ENCODE measurements at places on chromosomes 6 and 20.

GRCh38 chr6:84026721-84027164 lies 6.8 kb upstream of the MRAP2 start:
- DNase-seq: no peak

GRCh38 chr20:62472138-62472940 lies 3.5 kb downstream of the GATA5 start:
- no peak for DNase-seq

DNA sequence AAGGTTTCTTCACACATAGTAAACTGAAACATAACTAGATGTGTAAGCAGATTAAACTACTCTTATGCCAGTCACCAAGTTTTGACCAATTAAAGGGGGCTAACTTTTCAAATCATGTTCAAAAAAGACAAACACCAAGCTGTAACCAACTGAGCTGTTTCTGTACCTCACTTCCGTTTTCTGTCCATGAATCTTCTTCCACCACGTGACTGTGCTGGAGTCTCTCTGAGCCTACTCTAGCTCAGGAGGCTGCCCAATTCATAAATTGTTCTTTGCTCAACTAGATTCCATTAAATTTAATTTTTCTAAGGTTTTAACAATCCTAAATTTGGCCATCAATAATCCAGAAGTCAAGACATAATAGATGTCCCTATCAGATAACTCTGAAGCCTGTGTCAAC lies 229.4 kb downstream of the FNDC1 start:
- DNase-seq: no peak

- DNase-seq: no peak
These were observed 128.2 kb downstream of the JARID2 start for GRCh38 chr6:15374119-15374518.

DNA sequence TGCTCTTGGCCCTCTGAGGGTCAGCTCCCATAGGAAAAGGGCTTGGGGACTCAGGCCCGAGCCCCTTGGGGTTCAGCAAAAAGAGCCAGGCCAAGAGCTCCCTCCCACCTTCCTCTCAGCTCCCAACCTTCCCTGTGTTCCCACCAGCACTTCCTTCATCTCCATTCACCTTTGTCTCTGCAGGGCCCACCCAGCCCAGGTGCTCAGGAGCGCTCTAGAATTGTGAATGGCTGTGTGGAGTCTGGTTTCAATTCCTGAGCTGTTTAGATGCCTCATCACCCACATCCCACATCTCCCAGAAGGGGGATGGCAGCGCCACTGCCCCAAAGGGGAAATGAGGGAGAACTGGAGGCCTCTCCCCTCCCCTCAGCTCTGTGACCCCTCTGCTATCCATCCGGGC lies 7.7 kb downstream of the GRM4 start:
- no peak for DNase-seq

- no peak for DNase-seq
These were observed 1296.6 kb downstream of the EPHA7 start for GRCh38 chr6:92122746-92123145.

GRCh38 chr6:9594746-9595145 lies 820.1 kb downstream of the TFAP2A start:
- no peak for DNase-seq

DNA sequence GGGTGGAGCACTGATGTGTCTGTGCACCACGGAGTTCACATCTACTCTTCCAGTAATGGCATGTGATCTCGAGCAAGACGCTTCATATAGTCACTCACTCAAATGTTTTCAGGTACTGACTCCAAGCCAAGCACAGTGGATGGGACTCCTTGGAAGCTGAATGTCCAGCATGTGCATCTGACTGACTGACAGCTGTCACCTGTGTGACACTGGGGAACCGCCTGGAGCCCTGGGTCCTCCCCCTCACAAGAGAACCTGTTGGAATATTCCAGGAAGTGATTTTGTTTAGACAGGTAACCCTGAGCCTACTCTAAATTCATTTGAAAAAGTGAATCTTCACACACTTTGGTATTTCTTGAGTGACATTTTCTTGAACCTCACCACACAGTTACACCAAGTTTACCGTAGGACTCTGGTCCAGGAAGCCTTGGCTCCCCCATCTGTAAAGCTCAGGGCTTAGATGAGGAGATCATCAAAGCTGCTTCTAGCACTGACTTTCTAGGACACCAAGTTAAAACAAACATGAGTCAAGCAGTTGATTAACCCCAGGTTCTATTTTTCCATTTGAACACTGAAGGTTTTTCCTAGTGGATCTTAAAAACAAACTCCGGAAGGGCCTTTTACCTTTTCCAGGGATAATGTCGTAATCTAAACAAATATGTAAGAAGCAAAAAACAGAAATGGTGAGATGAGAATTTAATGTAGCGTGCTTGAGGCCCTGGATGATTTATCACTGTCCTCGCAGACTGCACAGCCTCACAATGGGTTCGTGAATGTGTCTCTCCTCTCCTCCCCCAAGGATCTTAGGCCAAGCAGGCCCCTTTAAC lies 50.1 kb downstream of the EDN3 start:
- no peak for DNase-seq

- DNase-seq: no peak
These were observed 97.2 kb downstream of the SSR1 start for GRCh38 chr6:7215798-7216231.

GRCh38 chr6:39958947-39959346 lies 24.7 kb upstream of the MOCS1 start:
- no peak for DNase-seq

GRCh38 chr6:1562171-1562955 lies 47.4 kb upstream of the FOXC1 start:
- DNase-seq: no peak

DNA sequence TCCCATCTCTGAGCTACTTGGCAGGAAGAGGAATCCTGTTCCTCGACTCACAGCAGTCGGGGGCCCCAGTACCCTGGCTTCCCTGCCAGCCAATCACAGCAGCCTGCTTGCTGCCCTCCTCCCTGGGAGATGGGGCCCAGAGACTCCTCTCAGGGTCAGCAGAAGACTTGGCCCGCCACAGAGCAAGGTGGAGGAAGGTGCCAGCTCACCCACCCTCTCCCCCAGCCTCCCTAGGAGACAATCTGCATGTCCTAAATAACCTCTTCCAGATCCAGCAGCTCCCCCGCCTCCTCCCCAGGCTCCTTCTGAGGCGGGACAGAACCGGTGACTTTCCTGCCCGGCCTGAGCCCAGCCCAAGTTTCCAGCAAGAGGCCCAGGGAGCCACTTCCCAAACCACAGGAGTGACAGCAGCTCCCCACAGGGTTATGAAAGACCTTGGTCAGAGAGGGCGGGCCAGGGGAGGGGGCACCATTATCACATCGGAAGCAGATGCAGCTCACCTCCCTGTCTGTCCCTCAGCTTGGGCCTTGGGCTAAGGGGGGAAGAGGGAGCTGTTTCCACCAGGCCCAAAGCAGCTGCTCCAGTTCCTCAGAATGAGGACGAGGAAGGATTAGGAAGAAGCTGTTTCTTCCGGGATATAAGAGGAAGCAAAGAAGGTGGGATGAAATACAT lies 2.3 kb downstream of the CCND3 start:
- peak; percentile 11 for DNase-seq

DNA sequence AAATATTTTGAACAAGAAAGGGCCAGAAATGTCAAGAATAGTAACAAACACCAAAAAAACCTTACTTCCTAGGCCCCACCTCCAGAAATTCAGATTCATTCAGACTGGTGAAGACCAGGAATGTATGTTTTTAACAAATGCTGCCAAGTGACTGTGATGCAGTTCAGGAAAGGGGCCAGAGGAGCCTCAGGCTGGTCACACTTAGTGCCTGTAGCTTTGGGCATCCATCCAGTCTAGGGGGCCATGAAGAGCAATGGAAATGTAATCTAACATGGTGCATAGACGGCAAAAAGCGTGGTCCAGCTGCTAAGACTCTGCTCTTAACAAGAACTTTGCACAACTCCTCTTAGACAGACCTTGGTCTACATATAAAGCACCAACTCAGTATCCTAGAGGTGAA lies 7.1 kb downstream of the GJA1 start:
- no peak for DNase-seq

DNA sequence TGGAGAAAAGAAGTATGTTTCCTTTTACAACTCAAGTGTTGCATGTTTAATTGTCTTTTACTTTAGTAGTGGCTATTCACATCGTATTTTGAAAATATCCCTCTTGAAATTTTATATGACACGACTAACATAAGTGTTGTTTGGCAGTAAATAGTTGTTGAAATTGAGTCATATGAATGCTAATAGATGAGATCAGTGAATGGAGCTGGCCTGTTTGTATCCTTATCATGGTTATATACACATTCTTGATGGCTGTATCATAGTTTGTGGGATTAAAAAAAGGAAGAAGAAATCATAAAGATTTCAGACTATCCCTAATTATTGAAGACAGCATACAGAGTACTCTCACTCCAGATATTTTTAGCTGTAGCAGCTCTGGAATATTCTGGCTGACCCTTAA lies 8.2 kb upstream of the RAE1 start:
- no peak for DNase-seq

- no peak for DNase-seq
These were observed 161.0 kb upstream of the LAMP5 start for GRCh38 chr20:9353180-9353915.

DNA sequence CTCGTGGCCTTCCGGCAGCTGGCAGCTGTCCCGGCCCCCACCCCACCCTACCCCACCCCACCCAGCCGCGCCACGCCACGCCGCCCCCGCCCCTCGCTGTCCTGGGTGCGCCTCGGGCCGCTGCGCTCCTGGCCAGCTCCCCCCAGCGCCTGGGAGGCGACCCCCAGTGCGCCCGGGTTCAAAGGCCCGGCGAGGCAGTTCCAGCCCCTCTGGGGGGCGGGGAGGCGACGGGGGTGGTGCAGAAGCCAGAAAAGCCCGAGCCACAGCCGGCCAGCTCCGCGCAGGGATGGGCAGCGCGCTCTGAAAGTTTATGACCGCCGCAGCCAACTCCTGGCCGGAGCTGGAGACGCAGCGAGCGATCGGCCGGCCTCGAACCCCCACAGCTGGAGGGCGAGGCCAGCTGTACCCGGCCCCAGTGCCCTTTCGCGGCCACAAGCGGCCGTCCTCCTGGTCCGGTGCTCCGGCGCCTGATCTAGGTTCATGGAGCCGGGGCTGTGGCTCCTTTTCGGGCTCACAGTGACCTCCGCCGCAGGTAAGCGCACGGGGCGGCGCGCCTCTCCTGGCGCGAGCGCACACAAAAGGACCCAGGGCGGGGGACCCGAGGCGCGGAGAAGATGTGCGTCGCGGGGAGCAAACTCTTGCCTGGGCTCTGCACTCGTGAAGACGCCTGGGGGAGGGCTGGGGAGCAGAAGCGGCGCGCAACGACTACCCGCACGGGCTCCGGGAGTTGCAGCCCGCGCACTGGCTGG lies at the start of gene EDN3:
TSS of gene EDN3 (plus strand) at position 279 of the 749 bp plus-strand sequence. CDS start at position 481, 202 bp downstream.
- no peak for DNase-seq

DNA sequence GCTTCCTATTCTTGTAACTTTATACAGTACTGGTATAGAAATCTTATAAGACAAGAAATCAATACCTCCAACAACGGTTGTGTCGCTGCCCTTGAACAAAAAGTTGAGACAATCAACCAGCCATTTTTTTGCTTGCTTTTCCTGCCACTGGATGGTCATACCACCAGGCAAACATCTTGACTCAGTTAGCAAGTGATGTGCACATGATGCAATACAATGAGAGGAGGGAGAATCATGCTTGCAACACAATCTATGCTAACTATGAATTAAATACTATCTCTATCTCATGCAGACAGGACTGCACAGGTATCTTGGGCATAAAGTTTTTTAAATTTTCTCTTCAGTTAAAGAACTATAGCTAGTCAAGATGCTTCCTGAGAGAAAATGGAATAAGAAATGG lies 877.7 kb upstream of the CITED2 start:
- DNase-seq: no peak

GRCh38 chr20:37807471-37808232 lies 95.3 kb upstream of the VSTM2L start:
- DNase-seq: no peak

GRCh38 chr6:160678744-160679401 lies 14.8 kb upstream of the LPA start:
- DNase-seq: no peak

GRCh38 chr20:46670585-46671584 lies 18.4 kb downstream of the TP53RK start:
- no peak for DNase-seq

GRCh38 chr6:140554421-140554820 lies 1180.0 kb upstream of the CITED2 start:
- no peak for DNase-seq

- peak; percentile 68 for DNase-seq
These were observed 126.0 kb upstream of the SLC2A12 start for GRCh38 chr6:134178161-134179044.

GRCh38 chr6:1387876-1388629 lies 1.3 kb upstream of the FOXF2 start:
- no peak for DNase-seq

- DNase-seq: no peak
These were observed 783 bp downstream of the LRRC73 start for GRCh38 chr6:43509142-43509983.

DNA sequence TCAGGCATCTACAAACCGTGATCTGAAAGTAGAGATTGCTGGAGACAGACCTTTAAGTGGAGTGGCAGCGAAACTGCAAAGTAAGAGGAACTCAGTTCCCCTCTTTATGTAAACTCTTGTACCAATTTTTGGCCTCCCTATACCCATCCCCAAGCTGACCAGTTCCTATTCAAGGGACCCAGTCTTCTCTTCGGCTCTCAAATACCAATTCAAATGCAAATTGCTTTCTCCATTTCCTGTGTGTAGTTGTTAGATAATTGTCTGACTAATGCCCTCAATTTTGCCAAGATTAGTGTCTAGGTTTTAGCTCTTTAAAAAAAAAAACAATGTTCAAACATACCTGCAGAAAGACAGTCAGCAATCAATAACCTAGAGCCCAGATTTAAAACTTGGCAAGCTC lies 150.9 kb downstream of the EYA4 start:
- DNase-seq: no peak

DNA sequence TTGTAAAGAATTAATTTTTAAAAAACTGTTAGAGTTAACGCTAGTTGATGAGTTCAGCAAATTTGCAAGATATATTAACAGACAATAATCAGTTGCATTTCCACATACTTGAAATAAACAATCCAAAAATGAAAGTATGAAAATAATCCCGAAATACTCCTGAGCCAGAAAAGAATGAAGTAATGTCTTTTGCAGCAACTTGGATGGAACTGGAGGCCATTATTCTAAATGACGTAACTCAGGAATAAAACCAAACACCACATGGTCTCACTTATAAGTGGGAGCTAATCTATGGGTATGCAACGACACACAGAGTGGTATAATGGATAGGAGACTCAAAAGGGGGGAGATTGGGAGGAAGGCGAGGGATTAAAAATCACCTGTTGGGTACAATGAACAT lies 872.9 kb upstream of the GJE1 start:
- DNase-seq: no peak

DNA sequence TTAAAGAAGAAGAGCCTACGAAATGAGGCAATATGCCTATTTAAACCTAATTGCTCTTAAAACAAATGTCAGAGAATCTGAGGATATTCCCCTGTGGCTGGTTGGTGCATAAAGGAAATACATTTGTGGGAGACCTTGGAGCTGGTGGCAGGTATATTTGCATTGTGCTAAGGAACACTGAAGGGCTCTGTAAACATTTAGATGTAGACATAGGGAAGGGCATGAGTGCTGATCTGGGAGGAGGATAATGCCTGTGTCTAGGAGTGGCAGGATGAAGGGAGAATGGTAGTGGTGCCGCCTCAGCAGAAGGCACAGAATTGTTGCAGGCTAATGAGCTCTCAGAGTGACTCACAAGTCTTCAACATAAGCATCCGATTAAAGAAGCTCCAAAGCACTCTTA lies 85.8 kb downstream of the CD164 start:
- no peak for DNase-seq

GRCh38 chr6:35300848-35301247 lies 3.2 kb downstream of the DEF6 start:
- no peak for DNase-seq

- DNase-seq: no peak
These were observed 196.7 kb upstream of the KCNQ5 start for GRCh38 chr6:72425003-72425681.

Data from stimulated activated CD8-positive, alpha-beta memory T cell treated with anti-CD3 and anti-CD28 coated beads, Interleukin-12 subunit alpha, Interleukin-12 subunit beta, amount 100 ng/mL, for 4 hours (primary cell).